ENCODE measurements at places on chromosomes 1 and 21.

DNA sequence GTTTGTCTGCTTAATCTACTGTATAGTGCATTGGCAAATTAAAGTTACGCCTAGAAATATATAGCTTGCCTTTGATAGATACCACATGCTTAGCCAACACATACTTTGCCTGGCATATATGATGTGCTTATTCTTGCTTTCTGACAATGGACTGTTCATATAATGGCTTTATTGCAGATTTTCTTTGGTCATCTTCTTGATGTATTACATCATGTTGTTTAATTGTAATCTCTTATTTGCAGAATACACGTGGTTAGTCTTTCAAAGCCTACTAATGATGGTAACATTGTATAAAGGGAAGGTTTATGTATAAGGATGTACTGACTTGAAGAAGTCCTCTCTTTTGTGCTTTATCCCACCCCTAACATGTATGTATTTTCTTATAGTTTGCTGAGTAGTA is 201.5 kb downstream of the PDE4B start:
- H3K36me3 ChIP-seq: no peaks in the 10 kb centered on the region
- no peak overlapping the region for H3K4me3 ChIP-seq
- no peaks in the 10 kb centered on the region for H3K27me3 ChIP-seq
- H3K27ac ChIP-seq: no peak overlapping the region

DNA sequence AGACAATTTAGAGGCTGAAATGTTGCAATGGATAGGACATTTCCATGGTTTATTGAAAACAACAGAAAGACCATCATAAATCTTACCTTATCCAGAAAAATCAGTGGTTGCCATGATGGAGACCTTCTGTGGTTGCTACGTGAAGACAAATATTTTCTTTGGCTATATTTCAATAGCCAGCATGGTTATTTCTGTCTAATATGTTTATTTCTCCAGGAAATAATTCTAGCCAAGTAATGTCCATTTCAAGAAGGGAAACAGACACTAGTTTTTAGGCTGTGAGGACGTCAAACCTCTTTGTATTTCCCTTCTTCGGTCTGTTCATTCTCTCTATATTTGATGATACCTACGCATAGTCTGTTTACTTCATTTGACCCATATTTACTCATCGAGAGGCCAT is 49.2 kb upstream of the NFASC start:
- peaks cover 9% of the 10 kb centered on the region for H3K4me1 ChIP-seq
- no peaks in the 10 kb centered on the region for H3K27me3 ChIP-seq
- DNase-seq: no peak
- H3K4me3 ChIP-seq: no peak overlapping the region

GRCh38 chr1:119374208-119374874 is 5.8 kb downstream of the HAO2 start:
- H3K4me3 ChIP-seq: no peak overlapping the region
- H3K36me3 ChIP-seq: no peaks in the 10 kb centered on the region
- H3K27ac ChIP-seq: no peak overlapping the region
- H3K4me1 ChIP-seq: no peaks in the 10 kb centered on the region

DNA sequence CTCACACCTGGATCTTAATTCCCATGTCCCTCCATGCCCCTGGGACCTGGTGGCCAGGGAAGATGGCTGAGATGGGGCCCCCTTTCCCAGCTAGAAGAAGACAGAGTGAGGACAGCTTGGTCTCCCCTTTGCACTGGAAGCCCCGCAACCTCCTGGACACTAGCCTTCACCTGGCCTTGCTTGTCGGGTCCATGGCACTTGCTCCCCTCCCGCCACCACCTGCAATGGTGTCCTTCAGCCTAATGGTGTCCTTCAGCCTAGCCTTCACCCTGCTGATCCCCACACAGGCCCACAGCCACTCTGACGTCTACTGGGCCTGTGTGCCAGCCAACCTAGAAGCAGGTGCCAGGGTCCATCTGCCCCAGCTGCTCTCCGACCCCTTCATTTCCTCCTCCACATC is 45.9 kb upstream of the EDN2 start:
- DNase-seq: no peak
- H3K4me3 ChIP-seq: no peak overlapping the region
- H3K4me1 ChIP-seq: no peaks in the 10 kb centered on the region

DNA sequence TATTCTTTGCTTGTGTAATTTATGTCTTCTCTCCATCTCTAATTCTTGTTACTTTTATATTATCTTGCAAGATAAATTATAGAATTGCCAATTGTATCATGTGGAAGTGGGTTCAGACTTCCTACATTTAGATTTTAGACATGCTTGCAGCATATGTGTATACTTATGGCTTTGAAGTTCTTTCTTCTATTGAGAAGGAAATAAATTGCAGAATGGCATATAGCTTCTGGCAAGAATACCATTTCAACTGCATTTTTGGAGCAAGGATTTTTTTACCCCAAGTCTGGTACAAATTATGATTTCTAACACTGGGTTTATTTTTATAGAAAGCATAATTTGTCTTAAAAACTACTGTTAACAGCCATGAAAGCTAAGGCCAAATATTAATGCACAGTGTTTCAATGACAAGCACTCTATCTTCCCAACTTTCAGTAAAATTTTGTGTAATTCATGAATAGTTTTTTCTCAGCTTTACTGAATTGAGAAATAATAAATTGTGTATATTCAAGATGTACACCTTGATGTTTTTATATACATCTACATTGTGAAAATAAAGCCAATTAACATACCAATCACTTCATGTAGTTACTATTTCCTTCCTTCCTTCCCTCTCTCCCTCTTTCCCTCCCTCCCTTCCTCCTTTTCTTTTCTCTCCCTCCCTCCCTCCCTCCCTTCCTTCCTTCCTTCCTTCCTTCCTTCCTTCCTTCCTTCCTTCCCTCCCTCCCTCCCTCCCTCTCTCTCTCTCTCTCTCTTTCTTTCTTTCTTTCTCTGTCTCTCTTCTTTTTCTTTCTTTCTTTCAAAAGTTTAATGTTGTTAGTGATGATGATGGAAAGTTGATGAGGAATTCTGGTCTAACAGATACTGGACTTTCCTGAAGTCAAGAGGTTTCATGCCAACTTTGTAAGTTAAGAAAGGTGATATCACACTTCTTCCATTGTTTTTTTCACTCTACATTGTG is 47.1 kb upstream of the HMCN1 start:
- H3K27me3 ChIP-seq: no peaks in the 10 kb centered on the region
- no peak overlapping the region for H3K27ac ChIP-seq
- no peak overlapping the region for H3K4me3 ChIP-seq

DNA sequence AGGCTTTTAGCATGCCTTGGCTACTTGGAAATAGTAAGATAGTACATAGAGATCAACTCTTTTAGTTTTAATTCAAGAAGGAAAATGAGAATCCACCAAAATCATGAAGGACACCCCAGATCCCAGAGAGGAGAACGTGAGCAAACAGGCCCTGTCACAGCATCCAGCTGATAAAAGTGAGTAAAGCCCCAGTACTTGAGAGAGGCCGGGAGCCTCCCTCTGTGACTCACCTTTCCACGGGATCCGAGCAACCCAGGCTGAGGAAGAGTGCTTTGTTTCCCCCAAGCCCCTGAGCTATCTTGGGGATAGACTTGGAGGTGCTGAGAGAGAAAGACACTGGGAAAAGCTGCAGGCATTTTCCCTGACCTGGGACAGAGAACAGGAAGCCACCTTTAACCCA is 238.6 kb downstream of the DUSP10 start:
- H3K4me1 ChIP-seq: no peaks in the 10 kb centered on the region
- no peak for DNase-seq
- H3K4me3 ChIP-seq: no peak overlapping the region
- H3K27ac ChIP-seq: no peak overlapping the region
- H3K27me3 ChIP-seq: no peaks in the 10 kb centered on the region
- peaks cover 23% of the 10 kb centered on the region for H3K36me3 ChIP-seq

GRCh38 chr1:6434186-6434585 is 9.6 kb downstream of the ESPN start:
- peak overlapping the region; percentile 66 for H3K27ac ChIP-seq
- peak overlapping the region; percentile 21 for H3K4me3 ChIP-seq
- H3K4me1 ChIP-seq: peaks cover 33% of the 10 kb centered on the region
- DNase-seq: no peak

DNA sequence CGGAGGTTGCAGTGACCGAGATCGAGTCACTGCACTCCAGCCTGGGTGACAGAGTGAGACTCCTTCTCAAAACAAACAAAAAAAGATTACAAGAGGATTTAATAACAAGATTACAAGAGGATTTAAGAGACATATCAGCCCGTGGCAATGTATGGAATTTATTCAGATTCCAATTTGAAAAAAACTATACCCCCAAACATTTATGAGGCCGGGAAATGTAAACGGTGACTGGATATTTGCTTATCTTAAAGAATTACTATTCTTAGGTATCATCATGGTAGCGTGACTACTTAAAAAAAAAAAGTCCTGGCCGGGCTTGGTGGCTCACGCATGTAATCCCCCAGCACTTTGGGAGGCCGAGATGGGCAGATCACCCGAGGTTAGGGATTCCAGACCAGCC is 21.2 kb upstream of the ELK4 start:
- DNase-seq: no peak
- no peak overlapping the region for H3K27ac ChIP-seq
- no peak overlapping the region for H3K4me3 ChIP-seq
- peaks cover 3% of the 10 kb centered on the region for H3K4me1 ChIP-seq
- H3K36me3 ChIP-seq: no peaks in the 10 kb centered on the region
- H3K27me3 ChIP-seq: peaks cover 5% of the 10 kb centered on the region

GRCh38 chr1:185862235-185862634 is 128.0 kb downstream of the HMCN1 start:
- DNase-seq: no peak
- no peak overlapping the region for H3K27ac ChIP-seq
- H3K4me3 ChIP-seq: no peak overlapping the region
- H3K4me1 ChIP-seq: no peaks in the 10 kb centered on the region
- H3K36me3 ChIP-seq: no peaks in the 10 kb centered on the region

GRCh38 chr1:56505792-56506743 is 73.3 kb downstream of the PLPP3 start:
- peak; percentile 69 for DNase-seq
- peaks cover 59% of the 10 kb centered on the region for H3K4me1 ChIP-seq
- H3K36me3 ChIP-seq: no peaks in the 10 kb centered on the region
- peaks cover 9% of the 10 kb centered on the region for H3K27me3 ChIP-seq
- H3K27ac ChIP-seq: peak overlapping the region; percentile 97
- H3K4me3 ChIP-seq: peak overlapping the region; percentile 55

DNA sequence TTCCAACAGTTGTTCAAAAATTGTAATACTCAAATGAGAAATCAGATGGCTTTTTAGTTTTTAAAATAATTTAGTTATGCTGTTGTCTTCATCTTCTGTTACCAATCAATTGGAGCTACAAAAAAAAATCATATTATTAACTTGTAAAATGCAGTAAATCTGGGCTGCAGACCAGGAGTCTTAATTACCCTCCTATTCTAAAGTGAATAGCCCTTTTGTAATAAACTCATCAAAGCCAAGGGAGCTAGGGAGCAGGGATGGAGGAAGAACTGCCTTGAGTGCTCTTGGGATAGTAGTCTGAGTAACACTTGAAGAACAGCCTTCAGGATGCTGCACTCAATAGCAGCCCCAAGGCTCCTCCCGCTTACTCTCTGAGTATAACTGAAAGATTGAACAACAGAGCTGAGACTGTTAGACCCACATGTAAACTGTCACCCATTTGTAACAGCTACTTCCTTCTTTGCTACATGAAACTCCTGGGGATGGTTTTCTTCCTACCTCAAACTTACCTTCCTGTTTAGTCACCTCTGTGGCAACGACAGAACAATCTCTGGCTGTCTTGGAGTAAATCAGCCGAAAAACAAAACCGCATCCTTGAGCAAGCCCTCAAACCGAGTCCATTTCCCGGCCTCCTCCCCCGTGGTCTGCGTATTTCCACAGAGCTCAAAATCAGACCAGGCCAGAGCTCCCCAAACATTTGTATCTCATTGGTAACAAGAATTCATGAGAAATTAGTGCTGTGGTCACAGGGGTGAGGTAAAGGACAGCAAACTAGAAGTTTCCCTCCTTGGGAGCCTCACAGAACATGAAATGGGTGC is 55.9 kb downstream of the CD58 start:
- H3K27me3 ChIP-seq: peaks cover 3% of the 10 kb centered on the region
- no peak for DNase-seq
- H3K4me3 ChIP-seq: no peak overlapping the region

DNA sequence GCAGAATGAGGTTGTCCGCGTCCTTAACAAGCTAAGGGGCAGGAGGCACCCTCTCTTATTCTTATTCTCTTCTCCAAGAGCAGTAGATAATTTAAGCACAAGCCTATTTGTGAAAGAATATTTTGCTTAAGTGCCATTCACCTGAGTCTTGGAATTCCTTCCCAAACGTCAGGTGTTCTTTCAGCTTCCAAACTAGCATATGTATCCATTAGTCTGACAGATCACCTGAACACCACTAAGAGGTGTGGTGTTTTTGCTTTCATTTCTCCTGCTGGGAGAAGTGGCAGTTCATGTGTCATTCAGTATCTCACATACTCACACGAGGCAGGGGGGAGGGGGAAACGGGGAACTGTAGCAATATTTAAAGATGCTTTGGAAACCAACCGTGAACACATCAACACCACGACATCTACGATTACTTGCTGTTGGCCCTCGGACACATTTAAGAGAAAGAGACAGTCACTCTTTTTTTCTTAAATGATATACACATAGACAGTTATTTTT is 45.5 kb upstream of the RBM15 start:
- no peak overlapping the region for H3K4me3 ChIP-seq
- H3K27me3 ChIP-seq: peaks cover 3% of the 10 kb centered on the region
- H3K4me1 ChIP-seq: peaks cover 23% of the 10 kb centered on the region
- H3K36me3 ChIP-seq: no peaks in the 10 kb centered on the region
- DNase-seq: no peak

GRCh38 chr1:169108863-169109560 is 2.5 kb downstream of the ATP1B1 start:
- peak overlapping the region; percentile 98 for H3K4me3 ChIP-seq
- no peak overlapping the region for H3K27ac ChIP-seq
- peaks cover 5% of the 10 kb centered on the region for H3K36me3 ChIP-seq
- peaks cover 17% of the 10 kb centered on the region for H3K27me3 ChIP-seq
- H3K4me1 ChIP-seq: peaks cover 31% of the 10 kb centered on the region
- DNase-seq: no peak

- H3K4me3 ChIP-seq: no peak overlapping the region
- H3K27ac ChIP-seq: no peak overlapping the region
- peaks cover 2% of the 10 kb centered on the region for H3K27me3 ChIP-seq
- H3K36me3 ChIP-seq: peaks cover 7% of the 10 kb centered on the region
- H3K4me1 ChIP-seq: peaks cover 2% of the 10 kb centered on the region
- DNase-seq: no peak
Measured at GRCh38 chr1:206004826-206005225, 1.6 kb upstream of the RAB7B start.

- H3K4me1 ChIP-seq: peaks cover 3% of the 10 kb centered on the region
- no peaks in the 10 kb centered on the region for H3K36me3 ChIP-seq
- no peak for DNase-seq
- H3K4me3 ChIP-seq: no peak overlapping the region
- H3K27ac ChIP-seq: no peak overlapping the region
Measured at GRCh38 chr1:165949335-165950130, 122.1 kb downstream of the UCK2 start.
